ENCODE measurements at places on chromosomes 16 and 17.

DNA sequence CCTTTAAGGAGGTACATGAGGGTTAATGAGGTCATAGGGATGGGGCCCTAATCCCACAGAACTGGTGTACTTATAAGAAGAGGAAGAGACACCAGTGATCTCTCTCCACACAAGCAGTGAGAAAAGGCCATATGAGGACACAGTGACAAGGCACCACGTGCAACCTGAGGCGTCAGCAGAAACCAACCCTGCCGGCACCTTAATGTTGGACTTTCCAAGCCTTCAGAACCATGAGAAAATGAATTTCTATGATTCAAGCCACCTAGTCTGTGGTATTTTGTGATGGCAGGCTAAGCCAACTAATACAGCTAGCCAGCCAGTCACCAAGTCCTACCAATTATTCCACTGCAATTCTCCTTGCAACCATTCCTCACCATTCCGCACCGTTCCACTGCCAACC, 39.5 kb downstream of the COPRS start:
- DNase-seq = no peak

DNA sequence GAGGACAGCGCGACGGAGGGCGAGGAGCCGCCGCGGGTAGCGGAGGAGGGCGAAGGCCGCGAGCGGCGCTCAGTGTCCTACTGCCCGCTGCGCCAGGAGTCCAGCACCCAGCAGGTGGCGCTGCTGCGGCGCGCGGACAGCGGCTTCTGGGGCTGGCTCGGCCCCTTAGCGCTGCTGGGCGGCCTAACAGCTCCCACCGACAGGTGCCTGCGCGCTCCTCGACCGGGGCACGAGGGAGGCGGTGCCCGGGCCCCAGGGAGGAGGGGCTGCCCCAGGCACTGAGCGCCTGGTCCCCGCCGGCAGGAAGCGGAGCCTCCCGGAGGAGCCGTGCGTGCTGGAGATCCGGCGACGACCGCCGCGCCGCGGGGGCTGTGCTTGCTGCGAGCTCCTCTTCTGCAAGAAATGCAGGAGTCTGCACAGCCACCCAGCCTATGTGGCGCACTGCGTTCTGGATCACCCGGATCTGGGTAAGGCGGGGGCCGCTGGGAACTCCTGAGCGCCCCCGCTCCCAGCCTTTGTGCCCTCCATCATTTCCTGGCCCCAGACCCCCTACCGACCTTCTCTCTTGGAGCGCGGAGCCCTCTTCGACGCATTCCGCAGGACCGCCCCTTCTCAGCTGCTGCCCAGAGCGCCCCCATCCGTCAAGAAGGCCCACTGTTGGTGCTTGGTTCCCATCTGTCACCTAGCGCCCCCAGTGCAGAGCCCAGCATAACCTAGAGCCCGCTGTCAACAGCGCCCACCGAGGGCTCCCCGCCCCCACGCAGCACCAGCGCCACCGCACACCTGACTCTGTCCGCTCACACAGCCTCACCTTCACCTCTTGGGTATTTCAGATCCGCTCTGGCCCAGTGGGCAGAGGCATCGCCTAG, 3.7 kb downstream of the C17orf50 start:
- DNase-seq = peak; percentile 92

DNA sequence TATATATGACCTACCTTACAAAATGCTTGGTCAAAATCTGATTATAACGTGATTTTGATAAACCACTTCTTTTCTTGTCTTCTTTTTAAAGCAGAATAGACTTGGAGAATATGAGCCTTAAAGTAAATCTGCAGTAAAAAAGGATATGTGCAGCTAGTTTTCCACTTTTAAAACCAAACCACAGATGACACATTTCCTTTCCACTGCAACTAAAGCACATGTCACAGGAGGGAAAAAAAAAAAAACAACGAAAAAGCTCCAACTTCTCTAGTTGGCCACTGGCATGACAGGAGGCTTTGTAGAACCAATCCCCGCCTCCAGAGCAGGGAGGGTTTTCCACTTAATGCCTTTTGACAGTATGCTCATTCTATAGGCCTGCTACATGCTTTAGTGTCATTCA, at the start of gene EVI2A:
EVI2A (minus strand) TSS at position 142 of the 400 bp plus-strand sequence. CDS start 2,609 bp downstream, outside the sequence.
- DNase-seq = peak; percentile 56

DNA sequence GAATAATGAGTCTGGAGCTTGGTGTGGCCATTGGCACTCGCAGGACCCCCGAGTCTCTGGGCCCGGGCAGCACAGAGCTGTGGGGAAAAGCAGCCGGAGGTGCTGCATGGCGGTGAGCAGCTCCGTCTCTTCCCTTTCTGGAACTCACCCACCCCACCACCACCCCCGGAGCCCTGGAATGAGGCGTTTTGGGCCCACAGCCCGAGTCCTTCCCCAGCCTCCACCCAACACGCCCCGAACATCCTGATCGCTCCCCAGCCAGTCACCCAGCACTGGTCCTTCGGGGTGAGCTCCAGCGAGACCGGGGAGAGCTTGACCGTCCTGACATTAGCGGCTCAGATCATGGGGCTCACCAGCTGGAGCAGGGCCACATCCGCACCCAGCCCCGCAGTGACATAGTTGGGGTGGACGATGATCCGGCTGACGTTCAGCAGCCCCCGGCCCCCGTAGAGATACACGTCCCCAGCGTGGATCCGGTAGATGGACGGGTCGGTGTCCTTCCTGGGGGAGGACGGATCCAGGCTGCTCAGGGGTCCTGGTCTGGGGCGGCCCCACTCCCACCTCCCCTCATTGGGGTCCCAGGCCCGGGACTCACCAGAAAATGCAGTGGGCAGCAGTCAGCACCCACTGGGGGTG, 6.5 kb downstream of the TPSD1 start:
- no peak for DNase-seq

DNA sequence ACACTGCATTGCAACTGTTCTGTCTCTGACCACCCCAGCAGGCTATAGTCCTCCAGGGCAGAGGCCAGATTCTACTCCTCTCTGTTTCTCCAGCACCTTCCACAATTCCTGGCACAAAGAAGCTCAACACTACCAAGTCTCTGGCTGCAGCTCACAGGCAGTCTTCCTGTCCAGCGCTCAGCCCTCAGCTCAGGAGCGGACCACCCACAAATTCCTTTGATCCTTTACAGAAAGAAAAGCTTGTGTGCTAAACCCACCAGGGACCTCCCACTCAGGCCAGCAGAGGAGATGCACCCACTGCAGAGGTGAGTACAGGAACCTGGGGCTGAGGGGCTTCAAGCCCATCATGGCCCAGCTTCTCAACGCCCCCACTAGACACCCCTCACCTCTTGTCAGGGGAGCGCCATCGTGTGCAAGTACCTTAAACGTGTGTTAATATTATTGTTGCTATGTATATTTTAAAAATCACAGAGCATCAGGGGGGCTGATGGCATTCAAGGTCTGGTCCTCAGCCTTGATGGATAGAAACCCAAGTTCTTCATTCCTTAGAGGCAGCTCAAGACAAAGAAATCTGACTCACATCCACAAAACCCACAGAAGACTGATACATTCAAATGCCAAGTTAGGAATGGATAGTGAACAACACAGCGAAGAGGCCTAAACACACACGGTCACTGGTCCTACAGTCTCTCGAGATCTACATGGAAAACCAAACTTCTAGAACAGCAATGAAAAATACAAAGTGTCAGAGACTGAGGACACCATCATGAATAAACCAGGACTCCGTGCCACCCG, 8.4 kb downstream of the HSDL1 start:
- no peak for DNase-seq

DNA sequence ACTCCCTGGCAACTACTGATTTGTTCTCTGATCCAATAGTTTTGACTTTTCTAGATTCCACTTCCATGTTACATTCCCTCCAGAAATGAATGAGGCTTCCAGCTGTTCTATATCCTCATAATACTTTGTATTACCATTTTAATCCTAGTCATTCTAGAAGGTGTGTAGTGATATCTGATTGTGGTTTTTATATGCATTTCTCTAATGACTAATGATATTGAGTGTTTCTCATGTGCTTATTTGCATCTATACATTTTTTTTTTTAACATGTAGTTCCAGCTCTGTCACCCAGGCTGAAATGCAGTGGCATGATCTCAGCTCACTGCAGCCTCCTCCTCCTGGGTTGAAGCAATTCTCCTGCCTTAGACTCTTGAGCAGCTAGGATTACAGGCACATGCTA, 7.3 kb downstream of the ADGRG5 start:
- no peak for DNase-seq

GRCh38 chr17:58004060-58004459, 3.0 kb downstream of the SRSF1 start:
- DNase-seq = no peak

DNA sequence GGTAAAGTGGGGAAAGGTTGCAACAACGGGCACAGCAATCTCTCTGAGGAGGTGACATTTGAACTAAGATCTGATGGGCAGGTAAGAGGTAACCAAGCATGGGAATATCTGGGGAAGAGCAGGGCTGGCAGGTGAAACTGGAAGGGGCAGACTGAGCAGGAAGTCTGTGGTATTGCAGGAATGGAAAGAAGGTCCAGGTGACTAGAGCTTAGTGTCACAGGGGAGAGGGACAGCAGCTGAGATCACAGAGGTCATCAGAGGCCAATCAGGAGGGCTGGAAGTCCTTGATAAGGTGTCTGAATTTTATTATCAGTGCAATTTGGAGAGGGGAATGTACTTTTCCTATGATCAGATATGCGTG, 73.3 kb upstream of the DHX40 start:
- no peak for DNase-seq

- no peak for DNase-seq
Observed at GRCh38 chr17:72426948-72427760, 306.3 kb downstream of the SOX9 start.

DNA sequence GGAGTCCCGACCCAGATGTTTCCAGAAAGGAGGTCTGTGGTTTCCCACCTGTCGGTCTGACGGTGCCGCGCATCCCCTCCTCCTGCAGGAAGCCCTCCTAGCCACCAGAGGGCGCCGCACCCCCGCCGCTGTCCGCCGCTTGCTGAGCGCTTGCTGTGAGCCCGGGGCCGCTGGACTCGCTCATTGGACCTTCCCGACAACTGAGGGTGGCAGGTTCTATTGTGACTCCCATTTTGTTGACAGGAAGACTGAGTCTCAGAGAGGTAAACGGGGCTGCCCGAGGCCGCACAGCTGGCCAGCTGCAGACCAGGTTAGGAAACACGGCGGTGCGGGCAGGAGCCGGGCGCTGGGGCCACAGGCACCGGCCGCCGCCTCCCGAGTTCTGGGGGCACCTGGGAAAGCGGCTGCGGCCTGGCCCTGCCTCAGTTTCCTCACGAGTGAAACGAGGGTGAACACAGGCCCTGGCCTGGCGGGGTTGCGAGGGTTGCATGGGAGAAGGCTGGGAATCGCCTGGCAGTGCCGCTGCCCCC, 191.1 kb upstream of the CIBAR2 start:
- DNase-seq = no peak

- DNase-seq = no peak
Observed at GRCh38 chr17:80252871-80253270, 7.8 kb upstream of the RNF213 start.

- no peak for DNase-seq
Observed at GRCh38 chr16:30104090-30104489, 8.1 kb upstream of the YPEL3 start.

DNA sequence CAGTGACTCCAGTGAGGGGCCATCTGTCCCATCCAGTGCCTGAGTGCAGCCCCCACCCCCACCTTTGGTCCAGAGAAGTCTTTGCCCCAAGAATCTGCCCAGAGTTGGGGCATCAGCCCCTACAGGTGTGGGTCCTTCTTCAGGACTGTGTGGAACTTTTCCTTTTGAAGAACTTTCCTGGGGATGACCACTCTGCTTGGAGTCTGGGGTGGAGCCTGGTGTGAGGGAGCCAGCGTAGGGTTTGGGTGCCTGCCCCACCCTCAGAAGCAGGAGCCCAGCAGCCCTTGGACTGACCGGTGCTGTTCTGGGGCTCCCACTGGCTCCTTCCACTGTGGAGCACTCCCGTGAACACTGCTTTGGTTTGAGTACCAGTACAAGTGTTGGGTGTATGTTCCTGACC, 19.3 kb downstream of the MPRIP start:
- DNase-seq = no peak

GRCh38 chr17:67636834-67637520, 80.8 kb upstream of the NOL11 start:
- DNase-seq = no peak

GRCh38 chr17:81090361-81091136, 55.6 kb downstream of the BAIAP2 start:
- peak; percentile 8 for DNase-seq

GRCh38 chr16:50548125-50548908, at the start of gene NKD1:
NKD1 (plus strand) TSS chr16:50548396; CDS start chr16:50548554, 158 bp downstream.
- DNase-seq = peak; percentile 83

DNA sequence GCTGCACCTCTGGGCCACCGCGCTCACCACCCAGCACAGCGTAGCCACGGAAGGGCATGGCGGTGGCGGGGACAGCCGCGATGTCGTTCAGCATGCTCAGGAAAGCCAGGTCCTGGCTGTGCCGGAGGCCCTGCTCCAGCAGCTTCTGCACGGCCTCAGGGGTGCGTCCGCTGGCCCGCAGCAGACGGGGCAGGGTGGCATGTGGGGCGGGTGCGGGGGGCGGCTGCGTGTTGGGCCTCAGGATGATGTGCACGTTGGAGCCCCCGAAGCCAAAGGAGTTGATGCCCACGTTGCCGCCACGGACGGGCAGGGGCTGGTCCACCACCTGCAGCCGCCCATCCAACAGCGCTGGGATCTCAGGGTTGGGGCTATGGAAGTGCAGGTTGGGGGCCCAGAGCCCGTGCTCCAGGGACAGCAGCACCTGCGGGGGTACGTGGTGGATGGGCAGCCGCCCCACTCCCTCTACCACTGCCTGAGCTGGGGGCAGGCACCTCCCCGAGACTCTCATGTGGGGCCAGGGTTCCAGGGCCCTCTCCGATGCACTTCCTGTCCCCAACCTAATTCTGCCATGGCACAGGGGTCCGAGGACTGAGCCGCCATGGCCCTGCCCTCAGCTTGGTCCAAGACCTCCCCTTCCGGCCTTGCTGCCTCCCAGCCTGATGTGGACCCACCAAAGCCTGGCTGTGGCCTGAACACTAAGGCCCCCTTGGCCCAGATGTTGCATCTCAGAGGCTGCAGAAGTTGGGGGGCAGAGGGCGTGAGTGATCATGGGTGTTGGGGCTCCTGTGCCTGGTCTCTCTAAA, 6.6 kb downstream of the FASN start:
- DNase-seq = no peak

Data from adipocyte (in vitro differentiated cells).